NCI-H187 (cell line): ENCODE measurements at places on chromosomes 7 and 10.

- DNase-seq = no peak
Observed at GRCh38 chr7:17380736-17381662, 82.5 kb downstream of the AHR start.

GRCh38 chr10:35778306-35778705 is 136.2 kb upstream of the FZD8 start:
- no peak for DNase-seq

- no peak for DNase-seq
Observed at GRCh38 chr10:31908157-31908556, 20.5 kb downstream of the ARHGAP12 start.

GRCh38 chr10:132396494-132397035 is 435 bp upstream of the PWWP2B start:
- DNase-seq = no peak

- no peak for DNase-seq
Observed at GRCh38 chr10:22666287-22667092, 47.9 kb downstream of the PIP4K2A start.

DNA sequence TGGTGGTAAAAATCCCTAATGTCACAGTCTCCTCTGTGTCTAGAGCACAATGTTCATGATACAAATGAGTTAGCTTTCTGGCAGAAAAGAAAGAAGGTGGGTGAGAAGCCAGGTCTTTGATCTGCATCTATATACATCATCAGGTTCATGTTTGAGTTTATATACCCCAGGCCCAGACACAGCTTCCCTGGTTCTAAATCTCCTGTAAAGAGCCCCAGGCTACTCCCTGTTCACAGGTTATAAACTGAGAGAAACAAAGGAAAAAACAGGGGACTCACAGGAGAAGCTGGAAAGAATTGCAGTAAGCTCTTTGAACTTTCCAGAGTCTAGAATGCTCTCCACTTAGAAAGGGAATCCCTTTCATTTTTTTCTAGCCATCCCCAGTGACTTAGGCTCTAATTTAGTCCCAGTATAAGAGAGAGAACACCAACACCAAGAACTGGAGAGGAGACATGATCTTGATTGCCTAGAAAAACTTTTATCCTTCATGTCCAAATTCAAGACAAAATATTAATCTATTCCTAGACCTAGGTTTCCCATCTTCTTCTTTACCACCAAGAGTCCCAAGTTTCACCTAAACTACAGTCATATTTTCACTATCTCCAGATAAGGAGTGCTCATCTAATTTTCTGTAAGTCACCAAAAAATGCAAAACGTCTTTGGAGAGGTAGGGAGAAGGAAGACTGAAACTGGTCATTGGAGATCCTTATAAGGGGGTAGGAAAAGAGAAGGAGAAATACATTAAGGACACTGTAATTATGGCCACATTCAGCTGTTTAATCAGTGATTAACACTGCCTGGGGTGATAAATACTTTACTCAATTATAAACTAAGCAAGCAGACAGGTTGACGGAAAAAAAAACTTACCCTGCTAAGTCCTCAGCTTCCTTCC is 469 bp downstream of the MSS51 start:
- no peak for DNase-seq

DNA sequence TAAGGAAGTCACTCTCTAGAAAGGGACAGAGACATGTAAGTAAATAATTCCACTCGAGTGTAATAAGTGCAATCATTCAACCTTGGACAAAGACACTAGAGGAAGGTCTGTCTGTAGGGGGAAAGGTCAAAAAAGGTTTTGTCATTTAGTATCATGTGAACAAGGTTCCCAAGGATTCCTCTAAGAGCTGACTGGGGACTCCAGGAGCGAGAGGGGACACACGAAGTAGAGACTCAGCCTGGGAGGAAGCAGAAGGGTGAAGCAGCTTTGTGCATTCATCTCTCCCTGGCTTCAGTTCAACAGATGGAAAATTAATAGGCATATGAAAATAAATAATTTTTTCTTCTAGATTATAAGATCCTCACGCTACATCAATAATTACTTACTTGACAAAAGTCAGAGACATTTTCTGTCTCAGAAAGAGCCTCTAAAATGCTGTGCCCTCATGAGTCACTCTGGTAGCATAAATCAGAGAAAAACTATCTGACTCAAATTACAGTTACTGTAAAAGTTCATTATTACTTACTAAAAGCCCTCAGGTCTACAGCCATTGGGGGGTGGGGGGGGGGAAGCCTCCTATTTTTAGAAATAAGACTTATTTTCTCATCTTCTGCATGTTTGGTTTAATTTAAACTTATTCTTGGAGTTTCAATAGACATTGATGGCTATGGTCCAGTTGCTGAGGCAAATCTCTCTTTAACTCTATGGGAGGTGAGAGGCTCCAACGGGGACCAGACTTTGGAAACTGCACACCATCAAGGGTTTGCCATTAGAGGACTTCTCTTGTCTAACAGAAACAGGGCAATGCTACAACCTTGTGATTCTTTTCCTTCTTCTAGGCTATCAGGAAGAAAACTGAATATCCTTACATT is 275.1 kb upstream of the KLF14 start:
- DNase-seq = no peak

DNA sequence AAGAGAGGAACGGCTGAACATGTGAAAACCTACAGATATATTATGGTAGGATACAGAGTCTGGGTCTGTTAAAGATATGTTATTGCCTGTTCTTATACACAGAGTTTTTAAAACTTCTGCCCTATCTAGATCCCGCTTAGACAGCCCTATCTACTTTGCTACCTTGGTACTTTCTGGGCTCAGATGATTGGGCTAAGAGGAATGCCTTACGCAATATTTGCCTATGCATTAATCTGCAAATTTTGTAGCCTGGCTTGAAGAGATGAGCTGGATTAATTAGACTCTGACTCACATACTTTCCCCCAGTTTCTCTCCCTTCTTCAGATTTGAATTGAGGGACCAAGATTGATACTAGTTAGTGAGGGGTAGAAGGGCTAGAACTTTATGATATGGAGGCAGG is 33.6 kb upstream of the A1CF start:
- DNase-seq = no peak

DNA sequence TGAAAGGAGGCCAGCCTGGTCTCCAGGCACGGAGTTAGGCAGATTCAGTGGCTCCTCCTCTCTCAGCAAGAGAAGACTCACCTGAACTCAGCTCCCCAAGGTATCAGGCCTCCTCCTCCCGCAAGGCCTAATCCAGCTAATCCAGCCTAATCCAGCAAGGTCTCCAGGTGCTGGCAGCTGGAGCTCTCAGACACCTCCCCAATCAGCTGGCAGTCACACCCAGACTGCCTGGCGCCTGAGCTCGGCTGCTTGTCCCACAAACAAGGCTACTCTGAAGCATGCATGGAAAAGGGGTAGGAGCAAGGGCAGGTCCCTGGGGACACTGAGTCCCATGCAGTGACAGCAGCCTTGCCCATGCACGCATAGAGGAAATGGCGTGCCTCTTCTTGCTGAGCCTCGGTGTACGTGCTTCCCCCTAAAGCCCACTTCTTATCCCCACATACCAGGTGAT is 3.3 kb upstream of the OPN4 start:
- no peak for DNase-seq

DNA sequence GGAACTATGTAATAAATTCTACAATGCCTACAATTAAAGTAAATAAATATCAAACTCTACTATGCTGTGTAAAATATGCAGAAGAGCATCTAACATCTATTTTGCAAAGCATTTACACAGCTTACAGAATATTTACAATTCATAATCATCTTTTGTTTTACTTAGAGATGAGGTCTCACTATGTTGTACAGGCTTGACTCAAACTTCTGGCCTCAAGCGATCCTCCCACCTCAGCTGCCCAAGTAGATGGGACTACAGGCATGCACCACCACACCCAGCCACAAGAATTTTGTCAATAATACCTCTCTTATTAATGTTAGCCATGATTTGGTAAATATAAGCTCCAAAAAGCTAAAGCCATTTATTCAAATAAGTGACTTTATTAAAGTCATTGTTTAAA is 21.9 kb upstream of the CAV2 start:
- DNase-seq = no peak

- no peak for DNase-seq
Observed at GRCh38 chr10:54837479-54837878, 36.4 kb upstream of the PCDH15 start.

DNA sequence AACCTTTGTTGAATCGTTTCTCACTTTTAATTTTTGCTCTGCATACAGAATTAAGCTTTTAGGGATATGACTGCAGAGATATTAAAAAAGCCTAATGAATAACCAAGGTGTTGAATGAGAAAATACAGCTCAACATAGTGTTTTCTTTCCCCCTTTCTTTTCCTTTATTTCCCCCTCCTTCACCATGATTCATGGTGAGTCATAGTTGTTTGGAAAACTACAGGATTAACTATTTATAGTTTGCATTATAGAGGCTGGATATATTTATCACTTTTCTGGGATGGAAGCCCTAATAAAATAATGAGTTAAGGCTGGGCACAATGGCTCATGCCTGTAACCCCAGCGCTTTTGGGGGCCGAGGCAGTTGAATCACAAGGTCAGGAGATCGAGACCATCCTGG is 115.0 kb downstream of the DNAJB9 start:
- DNase-seq = no peak

DNA sequence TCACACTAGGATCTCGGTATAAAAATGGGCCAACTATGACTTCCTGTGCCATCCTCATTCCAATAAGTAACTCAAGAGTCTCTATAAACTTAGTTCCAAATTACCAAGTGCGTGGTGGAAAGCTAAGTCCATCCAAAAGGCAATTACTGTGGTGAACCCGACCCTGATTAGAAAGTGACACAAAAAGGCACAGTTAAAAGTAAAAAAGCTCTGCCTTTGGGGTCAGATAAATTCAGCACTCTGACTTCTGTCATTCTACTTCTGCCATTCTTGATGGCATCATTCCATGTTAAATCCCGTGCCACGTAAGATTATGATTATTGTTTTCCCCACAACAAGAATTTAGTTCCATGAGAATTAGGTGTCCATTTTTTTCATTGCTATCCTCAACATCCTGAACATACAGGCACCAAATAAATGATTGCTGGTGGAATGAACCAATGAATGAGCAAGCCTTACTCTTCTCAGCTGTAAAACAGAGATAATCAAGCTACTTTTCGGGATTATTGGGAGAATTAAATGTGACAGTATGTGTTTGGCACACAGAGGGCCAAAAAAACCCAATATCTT is 877 bp downstream of the NCOA4 start:
- no peak for DNase-seq

DNA sequence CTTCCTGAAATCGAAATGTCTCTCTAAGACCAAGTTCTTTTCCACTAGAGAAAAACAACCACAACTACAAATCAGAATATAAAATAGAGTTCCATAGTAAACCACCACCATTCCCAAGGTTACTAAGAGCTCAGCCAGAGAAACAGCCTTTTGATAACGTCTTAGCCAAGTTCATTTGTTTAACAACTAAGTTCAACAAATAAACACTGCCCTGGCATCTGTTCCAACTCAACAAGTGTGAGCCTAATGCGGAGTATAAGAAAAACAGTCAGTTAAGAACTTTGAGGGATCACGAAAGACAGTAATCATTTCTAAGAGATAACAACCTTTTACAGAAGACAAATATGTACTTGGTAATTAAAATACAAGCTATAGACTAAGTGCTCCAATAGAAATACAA is 77.3 kb downstream of the CALD1 start:
- DNase-seq = no peak

DNA sequence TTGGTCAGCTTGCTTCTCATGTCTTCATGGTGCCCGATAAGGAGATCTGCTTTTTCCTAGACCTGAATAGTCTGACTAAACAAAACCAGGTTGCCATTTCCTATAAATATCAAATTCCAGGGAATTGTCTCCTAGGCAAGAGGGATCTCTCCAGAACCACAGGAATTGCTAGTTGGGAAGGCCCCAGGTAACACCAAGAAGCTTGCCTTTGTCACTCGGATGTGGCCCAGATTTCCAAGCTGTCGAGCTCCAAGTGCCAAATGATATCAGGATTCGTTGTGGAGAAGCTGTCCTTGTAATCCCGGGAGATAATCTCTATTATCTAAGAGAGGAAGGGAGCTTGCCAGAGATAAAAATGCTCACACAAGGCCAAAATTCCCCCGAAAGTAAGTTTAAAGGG is 1288.5 kb upstream of the AUTS2 start:
- no peak for DNase-seq

GRCh38 chr10:77756319-77757232 is 119.0 kb upstream of the KCNMA1 start:
- DNase-seq = peak; percentile 16

- no peak for DNase-seq
Observed at GRCh38 chr7:47128700-47129099, 453.2 kb downstream of the TNS3 start.

- DNase-seq = no peak
Observed at GRCh38 chr7:115034515-115034914, 112.6 kb downstream of the MDFIC start.
